ENCODE measurements at places on chromosomes 7 and 10.

- DNase-seq = no peak
Measured at GRCh38 chr7:149125189-149125862, 798 bp downstream of the ZNF425 start.

GRCh38 chr7:114931656-114932011, 9.7 kb downstream of the MDFIC start:
- DNase-seq = no peak

DNA sequence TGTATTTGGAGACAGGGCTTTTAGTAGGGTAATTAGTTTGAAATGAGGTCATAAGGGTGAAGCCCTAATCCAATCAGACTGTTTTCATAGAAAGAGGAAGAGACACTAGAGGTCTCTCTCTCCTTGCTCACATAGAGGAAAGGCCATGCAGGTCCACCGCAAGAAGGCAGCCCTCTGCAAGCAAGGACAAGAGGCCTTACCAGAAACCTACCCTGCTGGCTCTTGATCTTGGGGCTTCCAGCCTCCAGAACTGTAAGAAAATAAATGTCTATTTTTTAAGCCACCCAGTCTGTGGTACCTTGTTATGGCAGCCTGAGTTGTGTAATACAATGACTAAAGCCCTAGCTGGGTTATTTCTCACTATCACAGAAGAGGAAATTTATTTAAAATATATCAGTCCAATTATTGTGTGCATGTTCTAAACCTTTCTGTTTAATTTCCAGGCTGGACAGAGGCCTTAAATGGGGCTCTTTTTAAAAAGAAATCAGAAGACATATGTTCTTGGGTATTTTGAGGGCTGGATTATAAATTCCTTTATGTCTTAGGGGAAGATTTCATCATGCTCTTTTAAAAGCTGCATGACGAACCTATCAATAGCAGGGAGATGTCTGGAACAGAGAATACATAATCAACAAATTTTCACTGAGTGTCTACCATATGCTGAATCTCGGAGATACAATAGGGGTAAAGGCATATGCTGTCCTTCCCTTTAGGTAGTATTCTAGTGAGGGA, 12.9 kb upstream of the TMEM26 start:
- no peak for DNase-seq

- no peak for DNase-seq
Measured at GRCh38 chr10:121774404-121774803, 153.4 kb downstream of the ATE1 start.

- DNase-seq = no peak
Measured at GRCh38 chr10:7264313-7264756, 146.5 kb downstream of the SFMBT2 start.

DNA sequence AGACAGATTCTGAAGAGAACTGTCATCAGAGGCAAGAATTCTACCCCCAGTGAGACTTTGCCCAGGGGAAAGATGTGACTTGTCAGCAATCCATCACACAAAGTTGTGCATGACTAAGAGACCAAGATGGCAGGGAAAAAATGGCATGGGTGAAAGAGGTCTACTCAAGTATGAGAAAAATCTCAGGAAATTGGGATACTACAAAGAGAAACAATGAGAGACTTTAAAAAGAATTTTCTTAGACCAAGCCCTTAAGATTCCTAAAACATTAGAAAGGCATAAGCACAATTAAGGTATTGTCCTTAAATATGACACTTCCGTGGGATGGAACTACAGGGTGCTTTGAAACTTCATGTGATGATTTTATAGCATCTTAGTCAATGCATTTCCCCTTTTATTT, 45.6 kb upstream of the PDE1C start:
- DNase-seq = no peak

Data from GM20000 (cell line).